GM23338 (cell line): ENCODE measurements at places on chromosomes 11 and 22.

DNA sequence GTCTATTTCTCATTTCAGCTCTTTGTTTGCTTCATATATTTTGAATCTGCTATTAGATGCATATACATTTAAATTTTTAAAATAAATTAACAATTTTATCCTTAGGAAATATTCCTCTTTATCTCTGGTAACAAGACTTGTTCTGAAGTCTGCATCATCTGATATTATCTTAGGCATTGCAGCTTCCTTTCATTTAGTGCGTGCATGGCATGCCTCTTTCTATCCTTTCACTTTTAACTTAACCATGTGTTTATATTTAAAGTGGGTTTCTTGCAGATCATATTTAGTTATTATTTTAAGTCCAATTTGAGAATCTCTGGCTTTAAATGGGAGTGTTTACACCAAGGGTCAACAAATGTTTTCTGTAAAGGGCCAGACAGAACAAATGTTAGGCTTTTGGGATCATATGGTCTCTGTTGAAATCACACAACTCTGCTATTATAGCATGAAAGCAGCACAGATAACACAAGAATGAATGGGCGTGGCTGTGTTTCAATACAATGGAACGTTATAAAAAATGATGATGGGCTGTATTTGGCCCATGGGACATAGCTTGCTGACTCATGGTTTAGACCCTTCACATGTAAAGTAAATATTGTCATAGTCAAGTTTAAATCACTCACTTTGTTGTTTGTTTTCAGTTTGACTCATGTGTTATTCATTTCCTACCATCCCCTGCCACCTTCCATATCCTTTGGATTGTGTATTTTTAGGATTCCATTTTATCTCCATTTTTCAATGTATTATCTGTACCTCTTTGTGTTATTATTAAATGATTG lies 83.9 kb upstream of the SNX19 start:
- DNase-seq: no peak

- DNase-seq: peak; percentile 60
Observed at GRCh38 chr11:43582863-43583462, 97.6 kb upstream of the HSD17B12 start.

DNA sequence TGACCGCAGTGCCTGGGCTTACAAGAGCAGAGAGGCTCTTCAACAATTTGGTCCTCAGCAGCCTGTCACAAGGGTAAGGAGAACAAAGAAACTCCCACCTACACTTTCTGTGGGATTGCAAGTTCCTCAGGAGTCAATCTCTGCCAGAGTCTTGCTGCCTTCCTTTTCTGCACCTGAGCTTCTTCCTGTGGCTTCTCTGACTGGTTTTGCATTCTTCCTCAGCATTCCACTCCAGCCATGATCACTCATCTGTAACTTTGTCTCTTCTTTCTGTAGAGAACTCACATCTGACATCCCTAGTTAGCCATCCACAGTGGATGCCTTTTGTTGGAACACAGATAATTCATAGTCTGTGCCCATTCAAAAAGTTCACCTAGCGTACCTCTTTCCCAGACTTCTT lies 14.2 kb upstream of the OR6A2 start:
- DNase-seq: peak; percentile 3

DNA sequence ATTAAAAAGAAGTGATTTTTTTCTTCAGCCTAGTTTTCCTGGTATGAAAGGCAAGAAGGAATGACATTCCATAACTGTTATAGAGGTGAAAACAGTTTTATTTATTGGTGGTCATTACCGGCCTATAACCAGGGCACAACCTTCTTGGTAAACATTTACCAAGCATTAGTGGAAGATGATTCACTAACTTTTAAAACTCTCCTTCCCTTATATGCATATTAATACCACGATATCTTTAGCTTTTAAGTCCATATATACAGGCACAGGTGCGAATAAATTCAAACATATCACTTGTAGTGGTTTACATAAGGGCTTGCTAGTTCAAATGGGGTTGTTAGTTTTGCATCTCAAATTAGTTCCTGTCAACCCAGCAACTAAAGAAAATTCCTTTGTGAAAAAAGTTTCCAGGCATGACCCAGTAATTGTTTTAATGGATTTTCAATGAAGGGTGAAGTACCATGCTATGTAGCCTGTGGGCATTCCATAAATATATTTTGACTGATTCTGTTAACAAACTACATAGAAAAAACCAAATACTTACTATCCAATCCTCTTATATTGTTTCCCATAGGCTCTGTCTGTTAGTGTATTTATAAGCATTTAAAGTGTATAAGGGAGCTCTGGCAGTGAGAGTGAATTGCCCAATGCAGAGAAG lies 30.6 kb upstream of the ROBO3 start:
- DNase-seq: no peak

- no peak for DNase-seq
Observed at GRCh38 chr22:17753401-17753989, 20.8 kb downstream of the BID start.

GRCh38 chr11:17014833-17015626 lies 816 bp upstream of the PLEKHA7 start:
- DNase-seq: peak; percentile 83

DNA sequence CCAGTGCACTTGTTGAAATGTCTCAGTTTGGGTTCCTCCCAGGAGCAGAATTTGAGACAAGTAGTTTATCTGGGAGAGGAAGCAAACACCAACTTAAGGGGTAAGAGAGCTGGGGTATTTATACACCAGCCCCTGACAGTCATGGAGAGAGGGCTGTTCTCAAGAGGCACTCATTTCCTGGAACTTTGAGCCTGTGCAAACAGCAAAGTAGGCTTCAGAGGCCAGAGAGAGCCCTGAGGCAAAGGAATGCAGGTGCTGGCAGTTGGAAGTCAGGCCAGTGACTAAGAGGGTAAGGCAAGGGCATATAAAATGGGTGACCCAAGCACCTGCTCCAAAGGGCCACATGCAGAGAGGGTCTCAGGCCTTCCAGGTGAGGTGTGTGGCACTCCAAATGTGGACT lies 16.1 kb downstream of the MS4A18 start:
- DNase-seq: no peak

GRCh38 chr11:20605602-20606091 lies 6.2 kb downstream of the SLC6A5 start:
- no peak for DNase-seq

GRCh38 chr11:102119997-102120396 lies 9.8 kb downstream of the YAP1 start:
- DNase-seq: peak; percentile 21

GRCh38 chr11:95456714-95457491 lies 225.9 kb upstream of the SESN3 start:
- no peak for DNase-seq

DNA sequence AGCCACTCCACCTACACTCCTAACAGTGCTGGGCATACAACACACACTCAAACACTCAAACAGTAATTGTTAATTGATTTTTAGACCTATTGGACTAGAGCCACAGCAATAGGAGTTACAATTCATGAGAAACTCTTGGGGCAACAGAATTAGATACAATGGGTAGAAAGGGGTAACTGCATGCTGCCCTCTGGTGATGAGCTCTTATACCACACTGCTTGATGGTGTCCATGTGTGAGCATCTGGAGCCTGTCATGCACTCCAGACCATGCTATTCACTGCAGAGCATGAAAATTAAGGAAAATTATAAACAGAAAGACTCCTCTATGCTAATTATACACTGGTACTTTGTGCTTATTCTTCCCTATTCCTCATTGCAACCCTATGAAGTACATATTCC lies 975.5 kb upstream of the CCDC90B start:
- DNase-seq: peak; percentile 60

- DNase-seq: no peak
Observed at GRCh38 chr11:35874751-35875450, 69.0 kb upstream of the LDLRAD3 start.

GRCh38 chr11:9017773-9018172 lies 14.0 kb upstream of the NRIP3 start:
- DNase-seq: no peak

DNA sequence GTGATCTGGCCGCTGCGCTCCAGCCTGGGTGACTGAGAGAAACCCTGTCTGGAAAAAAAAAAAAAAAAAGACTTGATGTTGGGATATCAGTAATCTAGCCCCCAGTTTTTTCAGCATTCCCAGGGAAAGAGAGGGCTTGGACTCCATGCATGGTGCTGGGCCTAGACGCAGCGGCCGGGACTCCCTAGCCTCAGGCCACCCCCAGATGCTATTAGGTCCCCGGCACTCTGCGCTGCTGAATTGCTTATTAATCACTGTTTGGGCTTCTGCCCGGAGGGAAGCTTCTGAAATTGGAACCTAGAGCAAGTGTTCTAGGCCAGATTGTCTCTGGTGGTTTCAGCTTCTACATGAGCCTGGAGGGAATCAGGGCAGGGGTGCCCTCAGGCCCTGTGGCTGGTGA lies 39.0 kb downstream of the SLCO2B1 start:
- DNase-seq: no peak

DNA sequence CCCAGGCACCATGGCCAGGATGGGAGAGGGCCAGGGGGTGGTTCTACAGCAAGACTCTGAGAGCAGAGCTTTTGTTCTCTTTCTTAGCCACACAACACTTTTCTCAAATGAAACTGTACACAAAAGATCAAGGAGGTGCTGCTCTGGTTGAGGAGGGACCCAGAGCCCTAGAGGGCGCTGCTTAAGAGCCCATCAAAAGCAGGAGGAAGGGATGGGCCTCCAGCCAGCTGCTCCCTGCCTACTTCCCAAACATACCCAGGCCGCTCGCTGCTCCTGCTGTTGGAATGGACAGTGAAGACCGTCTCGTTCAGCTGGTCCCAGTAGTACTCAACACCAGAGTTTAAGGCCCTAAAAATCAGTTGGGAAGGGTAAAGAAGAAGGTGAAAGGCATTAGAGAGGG lies 18.4 kb upstream of the CHRM4 start:
- DNase-seq: peak; percentile 82

GRCh38 chr22:46224044-46224897 lies 25.8 kb downstream of the CDPF1 start:
- DNase-seq: no peak

DNA sequence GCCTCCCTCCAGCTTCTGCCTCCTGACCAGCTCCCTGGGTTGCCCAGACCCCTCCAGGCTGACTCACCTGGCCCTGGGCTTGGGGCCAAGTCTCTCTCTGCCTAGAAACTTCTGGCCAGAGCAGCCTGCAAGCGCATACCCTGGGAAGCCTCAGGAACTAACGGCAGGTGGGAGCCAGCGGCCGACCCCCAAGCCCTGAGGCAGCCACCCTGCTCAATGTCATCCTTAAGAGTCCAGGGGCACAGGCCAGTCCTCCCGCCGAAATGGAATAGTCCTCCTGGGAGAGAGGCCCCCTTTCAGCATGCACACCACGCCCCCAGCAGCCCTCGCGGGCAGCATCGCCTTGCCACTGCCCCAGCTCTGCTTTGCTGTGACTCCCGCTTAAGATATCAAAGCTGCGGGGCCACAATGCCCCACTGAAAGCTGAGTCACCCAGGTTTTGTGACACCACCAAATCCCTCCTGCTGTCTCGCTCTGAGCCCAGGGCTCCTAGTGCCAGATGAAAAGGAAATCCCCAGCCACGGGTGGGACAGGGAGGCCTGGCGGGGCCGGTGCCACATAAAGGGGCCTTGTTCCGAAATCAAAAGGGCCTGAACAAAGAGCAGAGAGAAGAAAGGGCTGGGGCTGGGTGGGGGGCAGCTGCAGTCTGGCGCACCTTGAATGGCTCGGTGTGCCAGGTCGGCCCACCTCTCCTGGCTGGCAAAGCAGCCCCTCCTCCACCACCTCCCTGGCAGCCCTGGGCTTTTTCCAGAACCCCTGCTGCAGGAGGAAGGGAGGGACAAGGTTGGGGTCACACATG lies 21.4 kb upstream of the FGF3 start:
- DNase-seq: no peak

- DNase-seq: no peak
Observed at GRCh38 chr11:39221550-39222138, 2237.8 kb downstream of the LRRC4C start.

DNA sequence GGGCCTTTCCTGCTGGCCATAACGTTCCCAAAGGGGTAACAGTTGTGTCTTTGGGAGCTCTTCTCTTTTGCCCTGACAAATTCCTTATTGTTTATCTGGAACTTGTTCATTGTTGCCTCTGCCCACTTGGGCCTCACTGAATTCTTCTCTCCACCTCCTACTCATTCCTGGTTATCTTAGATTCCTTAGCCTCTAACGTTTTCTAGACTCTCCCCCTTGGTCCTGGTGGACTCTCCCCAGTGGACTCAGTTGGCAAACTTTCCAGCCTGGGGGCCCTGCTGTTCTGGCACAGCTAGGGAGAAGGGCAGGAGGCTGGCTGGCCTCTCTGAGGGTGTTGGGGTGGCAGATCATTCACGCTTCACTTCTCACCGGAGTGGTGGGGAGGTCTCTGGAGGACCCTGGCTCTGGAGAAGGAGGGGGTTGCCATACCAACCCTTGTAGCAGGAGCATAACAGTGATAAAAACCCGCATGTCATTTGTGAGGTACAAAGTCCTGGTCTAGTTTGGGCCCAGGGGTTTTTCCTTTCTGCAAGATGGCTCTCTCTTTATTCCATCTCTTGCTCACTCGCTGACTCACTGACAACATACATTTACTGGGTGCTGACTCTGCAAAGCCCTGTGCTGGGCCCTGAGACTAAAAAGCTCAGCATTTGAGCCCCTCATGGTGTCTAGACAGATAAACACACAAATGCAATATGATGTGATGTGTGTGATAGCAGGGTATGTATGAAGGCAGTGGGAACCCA lies 39.7 kb downstream of the YWHAH start:
- DNase-seq: no peak

DNA sequence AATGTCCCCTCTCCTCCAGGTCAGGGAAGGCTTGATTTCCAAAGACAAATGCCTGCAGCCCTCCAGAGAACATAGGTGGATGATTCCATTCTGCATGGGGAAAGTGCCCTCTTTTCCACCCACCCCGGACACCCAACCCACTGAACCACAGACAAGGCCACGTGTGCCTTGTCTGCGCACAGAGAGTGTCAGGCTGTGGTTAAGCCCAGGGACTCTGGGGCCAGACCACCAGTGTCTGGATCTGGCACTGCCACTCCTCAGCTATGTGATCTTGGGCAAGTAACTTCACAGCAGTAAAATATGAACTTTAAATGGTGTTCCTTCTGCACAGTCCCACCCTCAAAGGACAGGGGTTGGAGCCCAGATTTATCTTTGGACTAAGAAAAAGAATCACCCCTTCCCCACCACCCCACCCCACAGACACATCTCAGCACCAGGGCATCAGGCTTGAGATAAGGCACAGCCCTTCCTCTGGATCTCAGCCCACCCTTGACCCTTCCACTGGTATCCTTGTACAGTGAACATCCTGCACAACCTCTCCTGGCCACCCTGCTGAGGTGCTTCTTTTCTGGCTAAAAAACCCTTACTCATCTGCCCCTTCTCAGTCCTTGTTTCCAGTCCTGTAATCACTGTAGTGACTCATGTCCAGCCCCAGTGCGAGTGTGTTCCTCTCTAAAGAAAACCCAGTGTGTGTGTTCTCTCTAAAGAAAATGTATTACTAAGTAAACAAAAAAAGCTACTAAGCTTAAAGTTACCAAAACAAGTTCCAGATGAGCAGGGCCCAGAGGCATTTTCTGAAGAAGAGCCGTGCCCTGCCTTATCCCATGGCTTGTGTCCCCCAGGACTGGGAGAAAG lies 1.9 kb upstream of the PTGDR2 start:
- DNase-seq: no peak

DNA sequence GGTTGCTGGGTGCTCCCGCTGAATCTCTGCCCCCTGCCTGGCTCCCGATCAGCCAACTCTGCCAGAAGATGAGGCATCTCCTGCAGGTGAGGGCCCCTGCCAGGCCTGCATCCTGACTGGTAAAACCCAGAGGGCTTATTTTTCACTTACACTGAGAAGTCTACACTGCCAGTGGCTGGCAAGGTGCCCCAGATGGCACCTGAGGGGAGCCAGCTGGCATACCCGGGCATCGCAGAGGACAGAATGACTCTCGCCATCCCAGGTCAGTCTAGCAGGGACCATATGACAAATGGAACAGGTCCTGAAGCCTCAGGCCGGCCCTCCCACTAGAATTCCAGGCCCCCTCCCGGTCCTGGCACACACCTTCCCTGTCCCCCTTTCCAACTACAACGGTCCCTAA lies 30.9 kb downstream of the MACROD1 start:
- no peak for DNase-seq
